ENCODE measurements at places on chromosomes 2 and 18.

DNA sequence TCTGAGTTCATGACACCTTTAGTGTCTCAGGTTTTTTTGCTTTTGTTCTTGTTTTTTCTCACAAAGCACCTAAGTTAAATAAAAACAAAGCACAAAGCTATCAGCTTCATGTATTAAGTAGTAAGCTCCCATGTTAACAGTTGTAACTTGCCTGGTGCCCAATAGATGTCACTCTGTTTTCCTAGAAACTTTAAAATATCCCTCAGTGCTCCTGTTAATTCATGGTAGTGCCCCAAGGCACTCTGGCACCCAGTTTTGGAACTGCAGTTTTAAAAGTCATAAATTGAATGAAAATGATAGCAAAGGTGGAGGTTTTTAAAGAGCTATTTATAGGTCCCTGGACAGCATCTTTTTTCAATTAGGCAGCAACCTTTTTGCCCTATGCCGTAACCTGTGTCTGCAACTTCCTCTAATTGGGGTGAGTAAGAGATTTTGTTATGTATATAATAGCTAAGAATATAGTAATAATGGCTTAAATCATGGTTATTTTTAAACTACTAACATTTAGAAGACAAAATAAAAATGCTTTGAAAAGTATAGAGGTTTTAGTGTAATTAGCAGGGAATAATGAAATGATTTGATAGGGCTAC, 555.0 kb upstream of the TMEFF2 start:
- DNase-seq: no peak

- DNase-seq: no peak
Observed at GRCh38 chr18:42780171-42780570, 335.3 kb downstream of the RIT2 start.

GRCh38 chr2:176063958-176064357, 19.8 kb downstream of the EVX2 start:
- DNase-seq: no peak

- no peak for DNase-seq
Observed at GRCh38 chr2:34408100-34408499, 809.0 kb upstream of the FAM98A start.

- DNase-seq: no peak
Observed at GRCh38 chr2:128180031-128180430, 89.0 kb downstream of the UGGT1 start.

GRCh38 chr2:72949642-72950041, 32.3 kb downstream of the EMX1 start:
- DNase-seq: no peak

DNA sequence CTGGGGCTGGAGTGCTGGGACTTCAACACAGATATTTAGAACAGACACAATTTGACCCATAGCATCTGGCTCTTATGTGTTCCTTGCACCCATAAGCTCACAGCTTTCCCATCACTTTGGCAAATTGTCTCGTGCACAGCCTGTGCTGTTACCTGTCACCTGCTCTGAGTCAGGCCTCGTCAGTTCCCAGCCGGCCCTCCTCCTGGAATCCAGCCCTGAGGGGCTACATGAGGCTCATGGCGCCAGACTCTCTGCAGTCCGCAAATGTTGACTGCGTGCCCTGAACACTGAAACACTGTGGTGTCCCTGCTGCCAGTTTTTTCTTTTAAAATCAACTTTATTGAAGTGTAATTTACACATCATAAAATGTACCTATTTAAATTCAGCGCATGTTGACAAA, 65.4 kb upstream of the BZW1 start:
- no peak for DNase-seq

- DNase-seq: no peak
Observed at GRCh38 chr2:33207151-33207740, 260.5 kb downstream of the LTBP1 start.

GRCh38 chr2:74876081-74876886, 42.4 kb downstream of the HK2 start:
- peak; percentile 15 for DNase-seq

DNA sequence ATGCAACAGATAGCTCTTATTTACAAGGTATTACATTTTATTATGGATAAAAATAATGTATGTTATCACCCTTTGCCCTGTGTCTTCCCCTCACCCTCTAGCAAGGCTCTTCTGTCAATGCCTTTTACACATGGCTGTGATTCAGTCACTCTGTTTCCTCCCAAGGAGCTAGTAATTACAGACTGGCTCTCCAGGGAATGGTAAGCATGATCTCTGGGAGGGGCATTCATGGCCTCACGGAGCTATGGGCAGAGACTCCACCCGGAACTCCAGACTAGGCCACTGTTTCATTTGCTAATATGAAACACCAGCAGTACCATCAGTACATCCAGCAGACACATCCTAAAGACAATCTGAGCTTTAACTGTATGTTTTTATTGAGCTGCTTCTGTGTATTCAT, 410.9 kb upstream of the CYRIA start:
- no peak for DNase-seq

- no peak for DNase-seq
Observed at GRCh38 chr2:147147802-147148201, 697.0 kb upstream of the ACVR2A start.

DNA sequence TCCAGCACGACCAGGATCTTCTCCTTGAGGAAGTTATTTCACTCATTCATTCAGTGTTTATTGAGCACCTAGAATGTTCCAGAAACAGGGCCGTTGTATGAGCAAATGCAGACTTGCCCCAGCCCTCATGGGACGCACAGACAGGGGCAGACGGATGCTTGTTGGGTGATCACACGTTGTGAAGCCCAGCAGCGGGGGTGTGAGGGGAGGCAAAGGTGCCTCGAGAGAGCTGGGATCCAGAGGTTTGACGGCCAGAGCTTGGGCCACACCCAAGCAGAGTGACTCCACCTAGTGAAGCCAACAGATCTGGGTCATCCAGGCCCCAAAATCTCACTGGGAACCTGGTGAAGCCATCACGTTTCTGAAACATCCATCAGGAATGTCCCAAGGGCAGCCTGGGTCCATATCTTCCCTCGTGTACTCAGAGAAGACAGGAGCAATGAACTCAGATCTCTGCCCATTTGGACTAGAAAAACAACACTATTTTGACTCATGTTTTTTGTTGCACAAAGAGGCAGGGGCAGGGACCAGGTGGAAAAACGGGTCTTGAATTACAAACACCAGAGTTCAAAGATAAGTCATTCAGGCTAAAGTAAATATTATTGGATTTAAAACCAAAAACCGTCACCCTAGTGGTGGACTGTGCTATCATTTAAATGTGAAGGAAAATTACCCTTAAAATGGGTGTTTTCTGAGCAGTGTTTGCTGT, 54.9 kb upstream of the RBM44 start:
- no peak for DNase-seq

DNA sequence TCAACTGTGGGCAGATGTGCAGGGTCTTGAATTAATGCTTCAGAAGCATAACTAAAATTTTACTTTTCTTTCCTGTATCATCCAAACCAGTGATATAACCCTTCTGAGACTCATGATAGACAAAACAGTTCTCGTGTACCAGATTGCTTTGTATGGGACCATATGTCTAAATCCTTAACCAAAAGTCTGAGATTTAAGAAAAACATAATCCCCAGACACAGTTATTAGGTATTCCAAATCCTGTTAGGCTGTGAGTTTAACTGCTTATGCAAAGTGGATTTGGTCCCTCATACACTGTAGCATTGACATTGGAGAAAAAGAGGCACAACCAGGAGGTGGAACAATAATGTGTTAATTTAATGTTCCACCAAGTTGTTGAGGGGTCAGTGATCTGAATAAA, 235.0 kb downstream of the PMAIP1 start:
- no peak for DNase-seq

DNA sequence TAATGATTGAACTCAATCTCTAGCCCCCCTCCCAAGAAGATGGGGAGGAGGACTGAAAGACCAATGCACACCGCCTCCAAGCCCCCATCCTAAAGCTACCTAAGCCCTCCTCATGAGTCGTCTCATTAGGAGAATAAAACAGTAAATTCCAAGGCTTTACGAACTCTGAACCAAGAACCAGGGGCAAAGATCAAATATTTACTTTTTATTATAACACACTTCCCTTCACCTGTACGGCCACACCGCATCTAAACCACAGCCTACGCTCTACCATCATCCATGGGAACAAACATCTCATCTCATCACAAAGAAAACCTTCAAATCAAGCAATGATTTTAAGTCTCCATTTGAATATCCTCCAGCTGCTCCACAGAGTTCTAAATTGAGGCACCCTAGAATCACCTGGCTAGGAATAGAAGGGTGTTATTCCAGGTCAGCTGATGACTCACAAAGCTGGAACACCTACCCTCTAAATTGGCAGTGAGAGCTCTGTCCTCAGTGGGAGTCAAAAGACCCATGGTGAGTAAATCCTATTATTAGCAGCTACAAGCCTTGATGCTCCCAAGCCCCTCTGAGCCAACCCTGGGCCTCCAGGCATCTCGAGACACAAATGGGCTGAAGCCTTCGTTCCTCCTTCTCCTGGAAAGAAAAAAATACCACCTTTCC, 45.6 kb upstream of the BZW1 start:
- no peak for DNase-seq

DNA sequence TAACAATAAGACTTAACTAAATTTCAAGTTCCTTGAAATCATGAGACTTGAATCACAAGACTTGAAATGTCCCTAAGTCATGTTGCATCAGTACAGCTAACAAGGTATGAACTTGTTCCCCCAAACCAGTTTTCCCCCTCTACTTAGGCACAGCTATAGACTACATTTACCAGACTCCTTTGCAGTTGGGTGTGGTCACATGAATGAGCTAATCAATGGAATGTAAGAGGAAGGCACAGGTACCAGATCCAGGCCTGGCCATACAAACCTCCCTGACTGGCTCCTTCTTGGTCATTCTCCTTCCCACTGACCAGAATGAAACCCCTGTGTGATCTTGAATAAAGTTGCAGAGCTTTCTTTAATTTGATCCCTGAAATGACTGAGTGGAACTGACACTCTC, 77.8 kb downstream of the DNER start:
- DNase-seq: no peak

- DNase-seq: no peak
Observed at GRCh38 chr2:20675701-20676352, 8.9 kb downstream of the GDF7 start.

GRCh38 chr2:20568501-20569463, 82.1 kb downstream of the HS1BP3 start:
- DNase-seq: no peak

DNA sequence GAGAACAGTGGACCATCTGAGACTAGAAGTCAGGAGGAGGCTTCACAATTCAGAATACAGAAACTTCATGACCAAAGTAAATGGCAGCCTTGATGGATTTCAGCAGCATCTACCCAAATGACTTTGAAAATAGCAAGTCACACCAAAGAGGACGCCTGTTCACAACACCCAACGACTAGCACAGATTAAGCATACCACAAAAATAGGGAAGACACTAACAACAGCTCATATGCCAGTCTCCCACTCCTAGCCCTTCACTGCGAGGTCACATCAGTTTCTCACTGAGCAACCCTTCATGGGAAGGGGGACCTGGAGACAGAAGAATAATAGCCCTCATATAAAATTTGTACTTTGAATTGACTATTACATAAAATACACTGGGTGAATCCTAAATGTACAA, 228.4 kb upstream of the SLC39A10 start:
- no peak for DNase-seq

DNA sequence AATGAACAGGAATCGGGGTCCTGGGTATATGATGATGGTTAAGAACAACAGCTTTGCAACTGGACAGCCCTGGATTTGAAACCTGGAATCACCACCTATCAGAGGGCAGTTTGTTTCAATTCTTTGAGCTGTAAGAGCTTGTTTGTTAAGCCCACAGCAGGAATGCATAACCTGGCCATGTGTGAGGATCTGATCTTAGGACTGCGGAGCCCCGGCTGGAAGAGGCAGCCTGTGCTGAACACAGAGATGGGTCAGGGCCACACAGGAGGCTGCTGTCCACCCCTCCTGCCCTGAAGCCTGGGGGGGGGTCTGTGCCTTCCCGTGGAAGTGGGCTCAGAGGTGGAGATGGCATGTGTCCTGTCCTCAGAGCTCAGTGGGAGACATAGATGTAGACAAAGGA, 24.3 kb downstream of the TPO start:
- no peak for DNase-seq

DNA sequence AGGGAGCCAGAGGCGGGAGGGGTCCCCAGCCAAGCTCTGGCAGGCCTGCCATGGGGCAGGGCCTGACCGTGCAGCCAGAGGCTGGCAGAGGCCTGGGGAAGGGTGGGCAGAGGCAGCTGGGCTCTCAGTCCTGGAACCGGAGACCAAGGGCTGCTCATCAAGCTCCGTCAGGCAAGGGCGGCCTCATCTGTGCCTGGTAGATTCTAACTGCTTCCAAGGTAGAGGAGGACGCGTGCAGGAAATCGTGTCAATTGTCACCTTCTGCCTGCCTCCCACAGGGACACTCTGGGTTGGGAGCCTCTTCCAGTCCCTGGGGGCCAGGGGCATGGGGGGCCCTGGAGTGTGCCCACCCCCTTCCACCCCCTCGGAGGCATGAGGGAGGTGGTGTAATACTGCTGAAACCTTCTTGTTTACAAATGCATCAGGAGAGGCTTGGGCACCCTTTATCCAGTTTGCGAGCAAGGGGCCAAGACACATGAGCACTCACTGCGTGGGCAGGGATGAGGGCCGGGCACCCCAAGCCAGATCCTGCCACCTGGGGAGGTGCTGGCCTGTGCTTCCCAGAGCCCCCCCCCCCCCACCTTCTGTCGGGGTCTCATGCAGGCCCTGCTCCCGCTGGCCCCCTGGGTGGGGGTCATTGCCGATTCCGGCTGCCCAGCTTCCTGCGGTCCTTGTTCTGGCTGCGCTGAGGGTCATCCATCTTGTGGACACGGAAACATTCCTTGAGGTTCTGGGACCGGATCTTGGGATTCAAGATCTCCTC, 9.0 kb downstream of the SNORC start:
- no peak for DNase-seq

DNA sequence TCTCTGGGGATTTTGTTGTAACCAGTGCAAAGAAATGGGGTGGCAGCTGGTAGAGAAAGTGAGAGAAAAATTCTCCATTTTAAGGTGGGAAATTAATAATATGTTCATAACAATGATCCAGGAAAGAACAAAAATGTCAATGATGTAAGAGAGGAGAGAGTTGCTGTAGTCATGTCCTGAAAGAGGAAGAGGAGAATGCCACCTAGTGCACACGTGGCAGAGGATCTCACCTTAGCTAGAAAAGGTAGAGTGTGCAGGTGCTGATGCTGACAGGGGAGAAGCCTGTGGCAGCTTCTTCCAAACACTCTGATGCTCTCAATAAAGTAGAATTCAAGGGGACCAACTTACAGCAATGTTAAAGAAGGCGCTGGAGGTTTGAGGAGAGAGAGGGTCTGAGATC, 282.9 kb upstream of the PKDCC start:
- DNase-seq: no peak

GRCh38 chr2:26723991-26724750, 31.6 kb downstream of the KCNK3 start:
- no peak for DNase-seq

DNA sequence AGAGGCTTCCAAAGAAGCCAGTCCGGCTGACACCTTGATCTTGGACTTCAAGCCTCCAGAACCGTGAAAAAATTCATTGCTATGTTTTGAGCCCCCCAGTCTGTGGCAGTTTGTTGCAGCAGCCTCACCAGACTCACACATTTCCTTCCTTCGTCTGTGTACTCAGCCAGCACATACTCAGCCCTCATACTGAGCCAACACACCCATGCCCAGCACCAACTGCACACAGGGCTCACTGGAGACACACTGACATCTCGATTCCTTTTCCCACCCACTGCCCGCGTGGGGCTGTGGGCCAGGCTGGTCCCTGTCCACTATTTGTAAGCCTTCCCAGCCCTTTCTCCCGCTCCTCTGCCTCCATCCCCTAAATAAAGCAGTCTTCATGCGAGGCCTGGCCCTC, 24.1 kb upstream of the NMUR1 start:
- DNase-seq: no peak

GRCh38 chr2:240043279-240043989, 9.9 kb downstream of the OR6B3 start:
- DNase-seq: no peak
